Motor neuron (in vitro differentiated cells): ENCODE measurements at places on chromosomes 12 and 14.
A peak's percentile ranks its signal among the peaks of the same experiment; 100 is the strongest.

DNA sequence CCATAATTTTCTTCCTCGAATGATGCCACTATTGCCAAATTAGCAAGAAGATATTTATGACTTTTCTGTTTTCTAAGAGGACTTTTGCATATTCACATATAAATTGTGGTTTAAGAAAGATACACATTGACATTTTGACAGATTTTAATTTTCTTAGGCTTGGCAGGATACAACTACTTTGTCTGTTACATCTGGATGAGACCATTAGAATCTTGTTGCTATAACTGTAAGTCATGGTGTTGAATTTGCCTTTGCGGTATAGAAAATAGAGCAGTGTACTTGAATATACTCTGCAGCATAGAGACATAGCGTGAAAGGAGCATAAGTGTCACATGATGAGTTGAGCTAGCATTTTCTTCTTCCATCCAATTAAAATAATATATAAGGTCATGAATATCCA is 169.3 kb downstream of the FUT8 start:
- ATAC-seq = peak; percentile 70

- ATAC-seq = peak; percentile 32
Measured at GRCh38 chr12:62259631-62259992, 592 bp upstream of the USP15 start.

GRCh38 chr14:103626146-103626850 is 2.7 kb upstream of the KLC1 start:
- no peak for ATAC-seq

DNA sequence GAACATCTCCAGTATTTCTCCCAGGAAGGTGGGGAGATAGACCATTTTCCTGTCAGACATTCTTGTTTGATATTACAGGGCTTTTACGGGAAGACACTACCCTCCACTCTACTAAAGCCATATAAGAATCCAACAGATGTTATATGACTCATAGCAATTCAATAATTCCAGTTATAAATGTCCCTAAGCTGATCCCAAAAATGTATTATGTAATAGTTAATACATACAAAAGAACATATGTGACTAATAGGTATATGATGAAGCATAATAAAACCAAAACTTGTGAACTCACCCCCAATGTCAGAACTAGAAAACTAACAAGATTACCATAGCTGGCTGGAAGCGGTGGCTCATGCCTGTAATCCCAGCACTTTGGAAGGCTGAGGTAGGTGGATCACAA is 84.2 kb downstream of the EFCAB11 start:
- no peak for ATAC-seq

GRCh38 chr12:53495903-53496751 is 3.1 kb downstream of the MAP3K12 start:
- peak; percentile 13 for ATAC-seq

DNA sequence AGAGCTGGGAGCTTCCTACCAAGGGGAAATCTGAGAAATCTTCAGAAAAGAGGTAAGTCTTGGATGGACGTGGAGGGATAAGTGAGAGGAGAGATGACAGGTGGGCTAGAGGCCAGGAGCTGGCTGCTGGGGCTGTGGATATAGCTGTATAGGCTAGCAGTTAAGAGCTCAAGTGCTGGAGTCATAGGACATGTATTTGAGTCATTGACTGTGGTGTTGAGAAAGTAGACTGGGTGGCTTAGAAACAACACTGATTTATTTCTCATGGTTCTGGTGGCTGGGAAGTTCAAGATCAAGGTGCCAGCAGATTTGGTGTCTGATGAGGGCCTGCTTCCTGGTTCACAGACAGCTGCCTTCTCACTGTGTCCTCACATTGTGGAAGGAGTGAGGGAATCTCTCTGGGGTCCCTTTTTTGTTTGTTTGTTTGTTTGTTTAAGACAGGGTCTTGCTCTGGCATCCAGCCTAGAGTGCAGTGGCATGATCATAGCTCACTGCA is 151.1 kb upstream of the FUT8 start:
- no peak for ATAC-seq

DNA sequence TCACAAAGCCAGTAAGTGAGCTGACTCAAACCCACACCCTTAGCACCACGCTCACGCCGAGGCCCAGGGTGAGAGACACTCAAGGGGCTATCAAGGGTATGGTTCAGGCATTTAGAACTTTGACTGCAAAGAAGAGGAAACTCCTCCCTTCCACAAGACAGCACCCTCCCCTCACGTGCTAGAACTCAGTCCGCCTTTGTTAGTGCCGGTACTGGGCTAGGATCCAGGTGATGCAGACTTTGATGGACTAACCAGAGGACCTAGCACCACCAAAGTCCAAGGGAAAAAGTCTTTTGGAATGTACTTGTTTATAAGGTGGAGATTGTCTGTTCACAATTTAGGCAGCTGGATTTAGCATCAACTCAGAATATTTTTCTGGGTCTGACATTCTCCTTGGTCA is 33.7 kb downstream of the VWF start:
- ATAC-seq = no peak
